Calu3 (cell line): ENCODE measurements at places on chromosomes 4 and X. TPM values are rescaled to one million over a fixed set of nuclear protein-coding genes. Genes with fewer than 3 reads are reported as not detected.

DNA sequence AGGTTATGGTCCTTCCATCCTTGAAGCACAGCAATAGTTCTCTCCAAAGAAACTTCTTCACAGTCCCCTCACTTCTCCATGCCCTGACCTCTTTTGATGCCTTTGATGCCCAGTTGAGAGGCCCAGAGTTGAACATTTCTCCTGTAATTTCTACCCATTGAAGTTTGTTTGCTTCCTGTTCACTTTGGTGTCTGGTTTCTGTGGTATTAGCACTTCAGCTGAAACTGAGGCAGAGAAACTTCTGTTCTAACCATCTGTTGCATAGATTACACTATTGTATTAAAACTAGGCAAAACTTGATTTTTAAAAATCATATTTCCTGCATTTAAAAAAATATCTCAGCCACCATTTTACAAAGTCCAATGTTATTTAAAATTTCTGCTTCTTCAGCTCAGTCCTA is 89.8 kb upstream of the ADGRG2 start:
- H3K27ac ChIP-seq: no peak overlapping the region
- no peak overlapping the region for H3K4me3 ChIP-seq
- H3K36me3 ChIP-seq: no peaks in the 10 kb centered on the region
- H3K27me3 ChIP-seq: peaks cover 53% of the 10 kb centered on the region
- DNase-seq: no peak

DNA sequence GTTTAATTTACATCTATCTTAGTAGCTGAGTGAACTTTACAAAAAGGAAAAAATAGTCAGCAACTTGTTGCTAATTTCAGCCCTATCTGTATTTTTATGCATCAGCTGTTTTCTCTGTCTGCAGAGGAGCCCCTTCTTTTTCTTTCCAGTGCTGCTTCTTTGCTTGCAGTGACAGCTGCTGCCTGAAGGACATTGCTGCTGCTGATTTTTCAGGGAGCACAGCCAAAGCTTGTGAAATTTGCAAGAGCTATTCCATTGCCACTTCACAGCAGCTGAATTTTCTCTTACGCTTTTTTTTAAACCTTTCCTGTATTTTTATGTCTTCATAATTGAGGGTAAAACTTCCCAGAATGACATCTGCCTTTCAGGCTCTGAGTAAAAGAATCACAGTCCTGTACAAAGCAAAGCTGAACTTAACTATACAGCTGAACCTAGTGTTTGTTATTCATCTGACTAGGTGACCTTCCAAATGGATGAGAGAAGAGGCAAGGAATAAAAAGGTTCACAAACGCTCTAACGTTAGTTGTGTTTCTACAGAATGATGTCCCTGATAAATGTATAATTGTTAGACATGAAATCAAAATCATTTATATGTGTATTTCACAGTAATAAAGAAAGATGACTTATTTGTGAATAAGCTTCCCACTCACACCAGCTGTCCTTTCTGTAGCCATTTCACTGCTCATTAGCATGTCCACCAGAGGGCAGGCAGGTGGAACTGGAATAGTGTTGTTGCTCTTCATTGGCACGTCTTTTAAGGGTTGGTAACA is 541.4 kb downstream of the ADGRL3 start:
- no peak overlapping the region for H3K4me3 ChIP-seq
- DNase-seq: peak; percentile 1
- H3K4me1 ChIP-seq: no peaks in the 10 kb centered on the region
- no peak overlapping the region for H3K27ac ChIP-seq
- no peaks in the 10 kb centered on the region for H3K27me3 ChIP-seq

GRCh38 chrX:153386097-153386496 is 15.1 kb downstream of the PNMA6E start:
- DNase-seq: no peak
- no peaks in the 10 kb centered on the region for H3K4me1 ChIP-seq
- no peak overlapping the region for H3K27ac ChIP-seq
- no peaks in the 10 kb centered on the region for H3K36me3 ChIP-seq
- H3K4me3 ChIP-seq: no peak overlapping the region

The ARMCX4 gene
- 1.5 and 1.8 TPM in 2 replicates for total RNA-seq

DNA sequence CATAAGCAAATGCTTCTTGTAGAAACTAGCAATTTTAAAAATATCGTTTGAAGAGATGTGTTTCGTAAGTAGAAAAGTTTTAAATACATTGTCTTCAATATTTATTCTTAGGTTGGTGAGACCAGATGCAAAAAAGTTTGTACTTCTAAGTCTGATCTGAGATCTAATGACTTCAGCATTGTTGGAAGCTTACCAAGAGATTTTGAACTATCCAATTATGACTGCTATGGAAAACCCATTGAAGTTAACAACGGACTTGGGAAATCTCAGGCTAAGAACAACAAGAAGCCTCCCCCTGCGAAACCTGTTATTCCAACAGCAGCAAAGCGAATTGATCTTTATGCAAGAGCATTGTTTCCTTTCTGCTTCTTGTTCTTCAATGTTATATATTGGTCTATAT is 50.2 kb upstream of the GRIA2 start:
- H3K27ac ChIP-seq: no peak overlapping the region
- DNase-seq: no peak
- no peaks in the 10 kb centered on the region for H3K4me1 ChIP-seq
- no peaks in the 10 kb centered on the region for H3K36me3 ChIP-seq
- no peaks in the 10 kb centered on the region for H3K27me3 ChIP-seq

DNA sequence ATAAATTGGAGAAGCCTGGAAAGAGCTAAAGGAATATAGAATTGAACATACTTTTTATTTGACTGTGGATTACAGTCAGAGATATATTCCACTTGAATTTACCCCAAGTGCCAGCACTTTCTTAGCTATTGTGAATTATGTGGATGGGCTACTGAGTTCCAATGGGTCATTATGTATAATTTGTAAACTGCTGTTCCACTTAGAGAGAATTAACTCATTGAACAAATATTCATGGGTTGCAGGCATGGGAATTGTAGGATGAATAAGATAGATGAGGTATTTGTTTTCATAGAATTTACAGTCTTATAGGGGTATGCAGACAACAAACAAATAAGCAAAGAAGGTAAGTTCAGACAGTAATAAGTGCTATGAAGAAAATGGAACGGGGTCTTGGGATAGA is 195.7 kb downstream of the SHROOM3 start:
- no peak overlapping the region for H3K4me3 ChIP-seq
- no peak for DNase-seq
- peaks cover 47% of the 10 kb centered on the region for H3K36me3 ChIP-seq

DNA sequence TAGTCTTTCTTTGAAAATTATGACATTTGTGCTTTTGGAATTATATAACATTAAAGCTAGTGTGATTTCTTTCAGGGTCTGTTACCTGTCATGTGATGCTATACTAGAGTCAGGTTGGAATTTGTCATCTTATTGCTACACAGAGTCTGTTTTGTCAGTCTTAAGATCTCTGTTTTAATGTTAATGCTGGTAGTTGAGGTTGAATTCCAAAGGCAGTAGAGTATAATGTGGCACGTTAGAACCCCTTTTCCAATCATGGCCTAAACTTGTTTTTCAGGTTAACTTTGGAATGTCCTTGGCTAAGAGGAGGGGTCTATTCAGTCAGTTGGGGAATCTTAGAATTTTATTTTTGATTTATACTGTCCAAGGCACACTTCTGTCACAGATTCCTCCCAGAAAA is 258.5 kb downstream of the PABPC4L start:
- no peaks in the 10 kb centered on the region for H3K27me3 ChIP-seq
- DNase-seq: no peak
- no peak overlapping the region for H3K27ac ChIP-seq
- no peaks in the 10 kb centered on the region for H3K36me3 ChIP-seq
- H3K4me1 ChIP-seq: no peaks in the 10 kb centered on the region

DNA sequence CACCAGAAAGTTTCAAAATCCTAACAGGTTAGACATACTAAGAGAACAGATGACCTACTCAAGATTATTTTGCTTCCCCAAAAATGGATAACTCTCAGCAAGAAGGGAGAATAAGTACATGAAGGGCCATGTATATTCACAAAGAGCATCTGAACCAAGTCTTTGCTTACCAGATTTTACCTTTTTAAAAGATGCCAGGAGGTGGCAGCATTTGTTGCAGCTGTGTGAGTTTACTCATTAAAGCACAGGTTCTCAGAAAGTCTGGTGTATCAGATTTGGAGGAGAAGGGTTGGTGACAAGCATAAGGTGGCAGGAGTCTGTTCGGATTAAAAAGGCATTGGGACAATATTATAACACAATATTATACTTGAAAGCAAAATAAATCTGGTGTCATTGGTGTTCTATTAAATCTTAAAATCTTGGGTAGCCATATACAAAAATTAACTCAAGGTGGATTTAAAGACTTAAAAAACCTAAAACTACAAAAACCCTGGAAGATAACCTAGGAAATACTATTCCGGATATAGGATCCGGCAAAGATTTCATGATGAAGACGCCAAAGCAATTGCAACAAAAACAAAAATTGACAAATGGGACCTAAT is 51.3 kb upstream of the NFKB1 start:
- H3K36me3 ChIP-seq: no peaks in the 10 kb centered on the region
- no peaks in the 10 kb centered on the region for H3K27me3 ChIP-seq
- DNase-seq: peak; percentile 27
- no peaks in the 10 kb centered on the region for H3K4me1 ChIP-seq
- no peak overlapping the region for H3K4me3 ChIP-seq
- H3K27ac ChIP-seq: no peak overlapping the region
